ENCODE measurements at places on chromosomes 11 and 22.
A peak's percentile ranks its signal among the peaks of the same experiment; 100 is the strongest.

- no peak for DNase-seq
Observed at GRCh38 chr22:42692239-42693054, 28.2 kb downstream of the A4GALT start.

GRCh38 chr11:28621753-28622152 lies 513.6 kb downstream of the METTL15 start:
- no peak for DNase-seq

- DNase-seq = no peak
Observed at GRCh38 chr11:70247042-70247709, 23.3 kb upstream of the PPFIA1 start.

DNA sequence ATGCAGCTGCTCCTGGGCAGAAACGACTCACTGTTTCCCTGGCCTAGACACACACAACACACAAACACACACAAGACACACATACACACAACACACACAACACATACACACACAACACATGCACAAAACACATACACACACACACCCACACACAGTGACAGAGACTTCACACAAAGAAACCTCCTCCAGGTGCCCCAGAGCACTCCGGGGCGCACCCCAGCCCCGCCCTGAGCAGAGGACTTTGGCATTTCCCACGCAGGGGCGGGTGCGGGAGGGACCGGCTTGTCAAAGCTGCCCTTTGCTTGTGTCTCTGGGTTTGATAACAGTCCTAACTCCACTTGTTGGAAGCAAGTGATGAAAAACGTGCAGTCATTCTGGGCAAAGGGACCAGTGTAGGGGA lies 6.5 kb downstream of the APOBEC3A start:
- no peak for DNase-seq

- no peak for DNase-seq
Observed at GRCh38 chr11:122863704-122864326, 18.7 kb upstream of the JHY start.

- no peak for DNase-seq
Observed at GRCh38 chr22:23220485-23221350, 40.4 kb downstream of the BCR start.

DNA sequence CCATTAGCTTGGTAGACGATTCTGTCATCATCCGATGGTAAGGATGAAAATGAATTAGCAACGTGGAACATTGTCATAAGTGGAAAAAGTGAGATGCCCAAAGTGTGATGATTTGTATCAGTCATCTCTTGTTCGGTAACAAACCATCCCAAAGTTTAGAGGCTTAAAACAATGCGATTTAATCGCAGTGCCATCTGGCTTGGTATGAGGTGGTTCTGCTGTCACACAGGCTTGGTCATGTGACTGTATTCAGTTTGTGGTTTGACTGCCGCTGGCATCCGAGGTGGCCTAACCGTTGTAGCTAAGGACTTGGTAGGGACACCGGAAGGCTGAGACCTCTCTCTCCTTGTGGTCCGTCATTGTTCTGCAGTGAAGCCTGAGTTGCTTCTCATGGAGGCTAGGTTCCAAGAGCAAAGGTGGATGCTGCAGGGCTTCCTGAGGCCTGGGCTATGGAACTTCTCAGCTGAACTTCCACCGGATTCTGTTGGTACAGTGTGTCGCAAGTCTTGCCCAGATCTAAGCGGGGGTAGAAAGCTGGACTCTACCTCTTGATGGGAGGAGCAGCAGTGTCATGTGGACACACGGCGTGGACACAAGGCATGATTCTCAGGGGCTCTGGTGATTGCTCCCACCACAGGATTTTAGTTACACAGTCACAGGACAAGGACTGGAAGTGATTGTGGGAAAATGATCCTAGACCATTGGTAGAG lies 36.3 kb downstream of the BCR start:
- peak; percentile 17 for DNase-seq

GRCh38 chr11:30453705-30454104 lies 130.8 kb downstream of the ARL14EP start:
- DNase-seq = no peak

DNA sequence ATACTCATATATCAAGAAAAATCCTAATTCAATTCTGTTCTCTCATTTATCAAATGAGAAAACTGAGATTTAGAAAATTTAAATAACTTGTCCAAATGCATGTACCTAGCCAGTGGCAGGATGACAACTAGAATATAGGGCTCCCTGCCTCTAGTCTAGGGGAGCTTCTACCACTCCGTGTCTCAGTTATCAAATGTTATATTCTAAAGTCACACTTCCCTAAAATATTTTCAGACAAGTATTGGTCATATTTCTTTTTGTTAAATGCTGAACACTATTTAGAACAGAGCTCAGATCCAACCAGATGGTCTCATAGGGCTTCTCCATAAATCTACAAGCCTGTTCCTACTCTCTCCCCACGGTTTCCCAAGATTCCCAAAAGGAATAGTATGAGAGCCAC lies 26.3 kb downstream of the KCNJ1 start:
- no peak for DNase-seq

- no peak for DNase-seq
Observed at GRCh38 chr22:46104170-46104880, 46.0 kb upstream of the PPARA start.

DNA sequence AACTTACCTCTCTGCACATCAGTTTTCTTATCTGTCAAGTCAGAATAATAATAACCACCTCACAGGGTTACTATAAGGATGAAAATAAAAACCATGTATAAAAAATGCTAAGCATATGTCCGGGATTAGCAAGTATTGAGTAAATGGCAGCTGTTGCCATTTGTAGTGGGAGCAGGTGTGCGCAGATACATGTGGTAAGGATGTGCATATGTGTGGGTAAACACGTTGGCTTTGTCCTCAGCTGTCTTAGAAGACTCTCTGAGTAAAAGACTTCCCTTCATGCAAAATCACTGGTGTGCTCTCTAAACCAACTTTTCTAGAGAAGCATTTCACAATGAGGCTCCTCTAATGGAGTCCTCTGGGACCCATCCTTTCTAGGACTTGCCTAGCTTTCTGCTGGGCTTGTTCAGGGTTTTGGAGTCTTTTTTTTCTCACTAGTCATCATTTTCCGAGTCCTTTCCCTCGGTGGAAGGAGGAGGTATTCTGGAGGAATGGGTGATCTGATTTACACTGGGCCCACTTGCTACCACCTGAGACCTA lies 62.4 kb downstream of the NELL1 start:
- DNase-seq = no peak

GRCh38 chr22:37197451-37198257 lies 9.6 kb upstream of the C1QTNF6 start:
- DNase-seq = no peak

DNA sequence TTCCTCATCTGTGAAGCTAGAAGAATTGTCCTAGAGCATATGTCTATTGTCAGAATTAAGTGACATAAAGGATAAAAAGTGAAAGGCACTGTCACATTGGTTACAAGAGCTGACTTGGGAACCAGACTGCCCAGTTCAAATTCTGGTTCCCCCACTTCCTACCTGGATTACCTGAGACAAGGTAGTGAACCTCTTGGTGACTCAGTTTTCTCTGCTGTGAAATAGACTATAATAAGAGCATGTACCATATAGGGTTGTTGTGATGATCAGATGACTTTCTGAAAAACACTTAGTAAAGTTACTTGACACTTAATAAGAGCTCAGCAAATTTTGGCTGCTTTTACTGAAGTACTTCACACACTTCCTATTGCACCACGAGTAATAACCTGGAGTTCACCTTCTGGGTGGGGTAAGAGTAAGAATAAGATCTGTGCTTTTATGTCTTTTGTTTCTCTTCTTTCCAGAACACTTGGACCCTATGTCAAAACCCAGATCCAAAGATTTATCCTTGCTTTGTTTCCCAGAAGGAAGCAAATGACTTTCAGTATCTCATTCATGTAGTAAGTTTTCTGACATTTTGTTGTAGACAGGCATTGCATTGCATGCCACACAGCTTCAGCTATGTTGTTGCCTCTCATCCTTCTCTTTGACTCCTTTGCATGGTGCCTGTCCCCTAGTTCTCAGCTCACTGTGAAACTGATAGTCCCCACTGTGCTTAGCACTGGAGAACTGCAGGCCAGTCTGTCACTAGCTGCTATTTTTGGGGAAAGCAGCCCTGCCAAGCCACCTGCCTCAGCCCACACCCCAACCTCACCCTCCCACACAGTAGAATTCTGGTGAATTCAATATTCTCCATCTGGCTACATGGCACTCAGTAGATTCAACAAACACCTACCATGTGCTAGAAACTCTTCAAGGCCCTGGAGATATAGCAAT lies 121.8 kb upstream of the POU2AF2 start:
- DNase-seq = no peak

- DNase-seq = no peak
Observed at GRCh38 chr11:59556917-59557348, 45.6 kb downstream of the OR4D9 start.

DNA sequence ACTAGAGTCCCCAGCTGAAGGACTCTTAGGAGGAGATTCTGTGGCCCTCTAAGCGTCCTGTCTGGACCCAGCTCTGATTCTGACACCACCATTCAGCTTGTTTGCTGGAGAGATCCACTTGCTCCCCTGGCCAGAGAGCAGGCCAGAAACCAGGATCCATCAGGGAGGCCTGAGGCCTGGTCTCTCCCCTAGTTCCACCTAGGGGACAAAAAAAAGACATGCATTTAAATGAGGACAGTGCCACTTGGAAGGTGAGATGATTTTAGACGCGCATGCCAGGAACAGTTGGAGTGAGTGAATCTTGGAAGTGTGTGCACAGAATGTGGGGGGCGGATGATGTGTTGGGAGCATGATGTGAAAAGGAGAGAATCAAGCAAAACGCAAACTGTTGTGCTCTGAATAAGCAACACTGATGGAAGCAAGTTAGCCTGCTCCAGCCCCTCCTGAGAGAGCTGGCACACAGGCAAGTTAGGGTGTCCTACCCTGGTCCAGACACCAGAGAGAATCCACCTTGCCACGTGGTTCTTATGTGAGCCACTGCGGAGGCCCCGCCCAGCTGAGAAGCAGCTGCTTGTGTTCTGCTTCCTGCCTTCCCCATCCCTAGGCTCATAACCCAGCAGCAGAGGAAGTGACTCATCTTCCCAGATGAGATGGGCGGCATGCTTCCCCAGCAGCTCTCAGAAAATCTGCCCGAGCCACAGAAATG lies 8.0 kb upstream of the SLCO2B1 start:
- DNase-seq = peak; percentile 62

- no peak for DNase-seq
Observed at GRCh38 chr11:102448869-102449224, 3.7 kb downstream of the TMEM123 start.

- DNase-seq = no peak
Observed at GRCh38 chr11:48006301-48006992, 26.1 kb downstream of the PTPRJ start.

DNA sequence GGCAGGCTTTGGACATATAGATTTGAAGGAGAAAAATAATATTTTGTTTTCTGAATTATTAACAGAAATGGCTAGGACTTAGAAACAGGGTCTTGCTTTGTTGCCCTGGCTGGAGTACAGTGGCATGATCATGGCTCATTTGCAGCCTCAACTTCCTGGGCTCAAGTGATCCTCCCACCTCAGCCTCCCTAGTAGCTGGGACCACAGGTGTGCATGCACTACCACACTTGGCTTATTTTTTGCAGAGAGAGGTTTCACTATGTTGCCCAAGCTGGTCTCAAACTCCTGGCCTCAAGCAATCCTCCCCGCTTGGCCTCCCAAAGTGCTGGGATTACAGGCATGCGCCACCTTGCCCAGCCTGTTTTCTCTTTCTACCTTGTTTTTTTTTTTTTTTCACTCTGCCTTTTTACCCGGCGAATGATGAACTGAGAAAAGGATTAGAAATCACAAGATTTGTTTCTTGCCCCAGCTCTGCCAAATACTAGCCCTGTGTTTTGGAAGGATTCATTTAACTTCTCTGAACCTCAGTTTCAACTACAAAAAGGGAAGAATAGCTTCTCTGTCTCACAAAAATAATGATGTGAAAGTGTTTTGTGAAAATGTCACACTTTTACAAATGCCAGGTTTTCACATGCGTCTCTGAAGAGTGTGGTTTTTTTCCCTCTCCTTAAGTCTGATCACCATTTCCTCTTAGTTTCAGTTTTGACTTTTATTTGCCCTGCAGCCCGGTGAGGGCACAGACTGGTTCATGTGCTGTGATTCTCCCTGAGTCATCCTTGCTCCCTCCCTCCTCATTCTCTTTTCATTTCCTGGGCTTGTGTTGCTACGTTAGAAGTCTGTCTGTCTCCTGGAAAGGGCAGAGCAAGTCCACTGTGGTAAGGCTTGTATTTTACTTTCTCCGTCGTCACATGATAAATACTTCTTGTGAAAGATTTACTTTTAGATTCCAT lies 67.7 kb downstream of the BCL2L13 start:
- no peak for DNase-seq

DNA sequence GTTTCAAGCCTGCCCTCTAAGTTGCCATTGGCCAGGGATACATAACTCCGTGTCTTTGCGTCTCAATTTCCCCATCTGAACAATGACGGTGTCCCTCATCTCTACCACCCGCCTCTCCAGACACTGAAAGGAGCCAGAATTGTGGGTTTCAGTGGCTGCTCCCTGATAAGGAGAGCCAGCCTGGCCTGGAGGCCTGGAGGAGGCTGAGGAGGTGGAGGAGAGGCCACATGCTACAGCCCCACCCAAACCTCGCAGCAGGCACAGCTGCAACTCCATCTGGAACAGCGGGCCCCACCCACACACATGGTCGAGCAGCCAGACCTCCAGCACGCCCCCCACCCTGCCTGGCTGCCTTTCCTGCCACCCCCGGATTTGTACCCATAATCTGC lies 34.4 kb upstream of the CD82 start:
- DNase-seq = no peak

DNA sequence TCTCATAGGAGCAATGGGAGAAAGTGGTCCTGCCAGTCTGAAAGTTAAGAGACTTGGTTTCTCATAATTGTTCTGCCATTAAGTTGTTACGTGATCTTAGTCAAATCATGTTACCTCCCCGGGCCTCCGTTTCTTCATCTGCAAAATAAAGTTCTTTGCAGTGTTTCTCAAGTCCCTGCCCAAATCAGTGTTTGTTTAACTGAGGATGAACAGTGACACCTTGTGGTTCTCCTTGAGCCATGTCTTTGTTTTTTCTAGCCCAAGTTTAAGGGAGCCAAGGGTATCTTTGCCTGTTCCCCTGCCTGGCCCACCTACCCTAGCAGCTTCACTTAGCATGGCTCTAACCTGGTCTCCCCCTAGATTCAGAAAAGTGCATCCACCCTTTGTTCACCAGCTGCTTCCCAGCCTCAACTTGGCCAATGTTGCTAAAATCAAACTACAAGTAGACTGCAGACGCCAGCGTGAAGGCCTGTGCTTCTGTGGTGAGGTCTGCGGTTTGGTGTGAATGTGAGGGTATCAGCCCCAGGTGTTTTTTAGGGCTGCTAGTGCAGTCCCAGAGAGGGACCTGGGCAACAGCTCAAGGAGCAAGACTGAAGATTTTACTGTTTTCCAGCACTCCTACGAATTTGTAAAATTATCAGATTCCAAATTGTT lies 35.5 kb downstream of the FZD4 start:
- DNase-seq = no peak

DNA sequence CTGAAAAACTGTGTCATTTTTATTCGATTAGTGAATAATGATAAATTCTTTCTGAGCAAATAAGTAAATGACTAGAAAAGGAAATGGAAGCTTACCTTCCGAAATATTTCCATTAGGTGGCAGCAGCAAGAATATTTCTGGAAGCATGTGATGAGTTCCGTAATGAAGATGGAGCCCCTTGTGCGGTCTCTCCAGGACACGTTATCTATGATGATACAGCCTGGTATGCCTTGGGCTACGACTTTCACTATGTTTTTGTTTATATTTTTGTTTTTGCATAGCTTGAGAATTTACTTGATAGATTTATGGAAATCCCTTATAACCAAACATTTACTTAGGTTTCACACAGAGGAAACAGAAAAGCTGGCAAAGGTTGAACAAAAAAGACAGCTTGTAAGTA lies 25.7 kb downstream of the CASP5 start:
- DNase-seq = no peak

GRCh38 chr11:2726964-2727363 lies 27.2 kb upstream of the KCNQ1OT1 start:
- no peak for DNase-seq

Measured in activated T-helper 1 cell treated with Interleukin-2 at 50 U/mL for 16 hours (primary cell).